ENCODE measurements at places on chromosomes 4 and X.
A peak's percentile ranks its signal among the peaks of the same experiment; 100 is the strongest.

GRCh38 chr4:140884431-140885058 lies 128.4 kb upstream of the TBC1D9 start:
- DNase-seq, result peak; percentile 84

- peak; percentile 18 for DNase-seq
Observed at GRCh38 chrX:95762716-95763115, 921.9 kb upstream of the DIAPH2 start.

DNA sequence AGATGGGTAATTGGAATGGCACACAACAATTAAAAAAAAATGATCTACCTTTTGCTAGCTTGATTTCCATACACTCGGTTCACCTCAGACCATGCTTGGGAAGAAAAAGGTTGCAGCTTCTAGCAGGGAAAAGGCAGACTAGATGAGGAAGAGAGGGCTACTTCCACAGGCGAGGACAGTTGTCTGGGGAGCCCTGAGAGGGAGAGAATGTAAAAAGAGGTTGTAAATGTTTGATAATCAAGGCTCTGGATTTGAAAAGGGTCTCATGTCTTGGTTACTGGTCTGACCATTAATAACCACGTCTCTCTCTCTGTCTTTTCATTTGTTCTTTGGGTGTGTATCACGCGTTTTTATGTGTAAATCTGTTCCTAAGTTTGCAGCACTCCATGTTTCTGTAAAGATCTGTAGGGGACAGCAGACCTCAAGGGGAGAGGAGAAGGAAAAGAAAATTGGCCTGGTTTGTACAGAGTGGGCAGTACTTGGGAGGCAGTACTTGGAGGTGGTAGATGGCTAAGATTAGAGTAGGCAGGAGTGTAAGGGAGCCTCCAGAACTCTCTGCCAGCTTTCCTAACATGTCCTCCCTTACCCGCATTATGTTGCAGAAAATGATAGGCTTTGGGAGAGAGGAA lies 750 bp downstream of the ARMCX5 start:
- DNase-seq, result peak; percentile 12

DNA sequence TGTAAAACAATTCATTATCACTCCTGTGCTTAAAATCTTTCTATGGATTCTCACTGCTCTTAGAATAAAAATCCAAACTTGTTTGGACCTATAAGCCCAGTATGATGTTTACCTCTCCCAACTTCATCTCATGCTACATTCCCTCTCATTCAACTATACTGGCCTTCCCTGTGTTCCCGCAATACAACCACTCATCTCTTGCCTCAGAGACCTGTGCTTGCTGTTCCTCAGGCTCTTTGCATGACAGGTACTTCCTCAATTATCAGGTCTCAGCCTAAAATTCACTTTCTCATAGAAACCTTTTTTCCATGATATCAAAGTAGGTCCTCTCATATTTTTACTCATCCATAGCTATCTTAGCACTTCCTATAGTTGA lies 71.7 kb downstream of the ENOX2 start:
- no peak for DNase-seq

DNA sequence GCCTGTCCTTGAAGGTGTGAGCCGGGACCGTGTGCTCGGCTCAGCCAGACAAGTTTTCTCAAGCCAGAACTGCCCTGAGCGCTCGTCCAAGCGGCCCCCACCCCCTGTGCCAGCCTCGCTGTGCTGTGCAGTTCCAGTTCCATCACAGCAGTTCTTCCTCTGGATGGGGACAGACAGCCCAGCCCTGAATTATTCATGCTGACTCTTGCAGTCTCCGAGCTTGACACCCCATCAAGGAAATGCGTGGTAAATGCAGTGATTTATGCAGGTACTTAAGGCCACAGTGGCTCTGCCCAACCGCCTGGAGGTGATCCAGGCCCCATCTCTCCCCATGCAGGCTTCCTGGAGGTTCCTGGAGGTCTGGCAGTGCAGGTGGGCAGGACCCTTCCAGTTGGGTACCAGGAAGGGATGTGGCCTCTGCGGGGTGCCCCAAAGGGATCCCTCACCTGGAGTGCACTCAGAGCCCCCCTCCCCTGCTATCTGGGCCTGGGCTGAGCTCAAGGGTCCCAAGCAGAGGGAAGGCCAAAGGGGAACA lies 44.8 kb upstream of the HMX1 start:
- no peak for DNase-seq

- DNase-seq, result no peak
Observed at GRCh38 chrX:46044486-46044885, 500.7 kb downstream of the ZNF674 start.

GRCh38 chr4:125268068-125268755 lies 46.5 kb upstream of the FAT4 start:
- peak; percentile 23 for DNase-seq

DNA sequence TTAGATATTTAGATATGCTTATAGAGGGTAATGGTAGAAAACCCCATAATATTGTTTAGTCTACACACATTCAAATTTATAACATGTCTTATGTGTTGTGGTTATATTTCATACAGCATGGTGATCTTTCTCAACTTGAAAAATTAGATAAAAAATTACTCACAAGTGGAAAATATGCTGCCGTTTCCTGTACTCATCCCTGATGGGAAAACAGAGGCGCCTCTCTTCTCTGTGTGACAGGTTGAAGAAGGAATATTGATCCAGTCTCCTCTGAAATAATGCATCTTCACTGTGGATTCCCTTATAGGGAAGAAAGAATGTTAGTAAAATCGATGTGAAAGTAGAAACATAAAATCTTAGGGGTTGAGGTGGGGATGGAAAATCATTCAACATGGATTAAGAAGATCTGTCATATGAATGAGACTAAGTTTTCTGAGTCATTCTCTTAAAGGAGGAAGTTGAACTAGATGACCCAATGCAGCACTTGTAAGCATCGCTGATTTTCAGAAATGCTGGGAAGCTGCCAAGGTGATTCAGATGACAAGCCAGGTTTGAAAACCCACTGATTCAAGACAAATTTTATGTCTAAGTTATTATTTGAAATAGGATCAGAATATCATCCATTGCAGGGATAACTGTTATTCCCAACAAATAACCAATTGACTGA lies 70.7 kb downstream of the ANKRD50 start:
- DNase-seq, result no peak

DNA sequence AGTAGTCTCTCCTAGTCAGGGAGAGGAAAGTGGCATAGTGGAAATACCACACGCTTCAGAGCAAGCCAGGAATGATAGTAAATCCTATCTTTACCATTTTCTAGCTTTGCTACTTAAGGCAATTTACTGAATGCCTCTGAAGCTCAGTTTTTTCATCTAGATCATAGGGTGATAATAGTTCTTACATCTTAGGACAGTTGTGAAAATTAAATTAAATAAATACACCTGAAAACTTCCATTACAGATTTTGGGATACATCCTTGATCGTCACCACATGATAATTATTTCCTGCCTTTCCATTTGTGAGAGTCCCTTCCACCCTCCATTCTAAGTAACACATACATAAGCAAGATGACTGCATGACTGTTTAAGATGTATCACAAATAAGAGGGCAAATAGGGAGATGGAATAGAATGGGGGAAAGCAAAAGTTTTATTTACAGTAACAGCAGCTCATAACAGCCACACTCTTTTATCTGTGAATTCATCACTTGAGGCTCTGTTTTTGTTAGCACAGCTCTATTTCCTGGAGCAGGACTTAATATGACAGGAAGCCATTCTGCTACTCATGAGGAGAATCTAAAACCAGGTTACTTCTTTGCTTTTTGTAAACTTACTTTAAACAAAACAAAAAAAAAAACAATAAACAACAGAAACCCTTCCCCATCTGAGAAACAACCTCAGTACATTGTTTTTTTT lies 13.4 kb downstream of the P2RY10 start:
- no peak for DNase-seq
